ENCODE measurements at places on chromosomes 13 and 19. TPM values are rescaled to one million over a fixed set of nuclear protein-coding genes. Genes with fewer than 3 reads are reported as not detected.

ZNF610 gene
- 17.1 TPM for total RNA-seq

CEACAM19 gene
- 3.4 TPM for total RNA-seq

LILRA6 gene
- total RNA-seq = 0.66 TPM

CLEC4G gene
- 0.71 TPM for total RNA-seq

DCLK1 gene
- 127 TPM for total RNA-seq

CYP2A7 gene
- not detected for total RNA-seq

LILRB4 gene
- 0.71 TPM for total RNA-seq

SLC25A15 gene
- total RNA-seq = 17.0 TPM

RNF17 gene
- 0.16 TPM for total RNA-seq

ZNF665 gene
- 4.3 TPM for total RNA-seq

Data from camera-type eye (tissue), 1 donor.